ENCODE measurements at places on chromosomes 2 and 18.

GRCh38 chr2:237354892-237355291 lies 59.1 kb downstream of the COL6A3 start:
- DNase-seq: no peak

DNA sequence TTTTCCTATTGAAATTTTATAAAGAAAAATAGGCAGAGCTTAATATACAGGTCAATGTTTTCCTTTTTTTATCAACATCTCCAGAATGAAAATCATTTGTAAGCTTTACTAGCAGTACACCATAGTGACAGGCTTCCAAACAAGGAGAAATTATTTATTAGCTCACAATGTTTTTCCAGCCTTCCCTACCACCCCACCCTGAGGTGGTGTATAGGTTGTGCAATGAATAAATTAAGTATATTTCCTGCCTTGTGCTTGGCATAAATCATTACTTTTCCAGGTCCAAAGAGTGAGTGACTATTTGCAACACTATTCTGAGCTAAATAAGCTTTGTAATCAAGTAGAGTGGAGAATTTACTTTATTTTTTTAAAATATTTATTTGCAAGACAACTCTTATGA lies 876.2 kb upstream of the POU3F3 start:
- no peak for DNase-seq

DNA sequence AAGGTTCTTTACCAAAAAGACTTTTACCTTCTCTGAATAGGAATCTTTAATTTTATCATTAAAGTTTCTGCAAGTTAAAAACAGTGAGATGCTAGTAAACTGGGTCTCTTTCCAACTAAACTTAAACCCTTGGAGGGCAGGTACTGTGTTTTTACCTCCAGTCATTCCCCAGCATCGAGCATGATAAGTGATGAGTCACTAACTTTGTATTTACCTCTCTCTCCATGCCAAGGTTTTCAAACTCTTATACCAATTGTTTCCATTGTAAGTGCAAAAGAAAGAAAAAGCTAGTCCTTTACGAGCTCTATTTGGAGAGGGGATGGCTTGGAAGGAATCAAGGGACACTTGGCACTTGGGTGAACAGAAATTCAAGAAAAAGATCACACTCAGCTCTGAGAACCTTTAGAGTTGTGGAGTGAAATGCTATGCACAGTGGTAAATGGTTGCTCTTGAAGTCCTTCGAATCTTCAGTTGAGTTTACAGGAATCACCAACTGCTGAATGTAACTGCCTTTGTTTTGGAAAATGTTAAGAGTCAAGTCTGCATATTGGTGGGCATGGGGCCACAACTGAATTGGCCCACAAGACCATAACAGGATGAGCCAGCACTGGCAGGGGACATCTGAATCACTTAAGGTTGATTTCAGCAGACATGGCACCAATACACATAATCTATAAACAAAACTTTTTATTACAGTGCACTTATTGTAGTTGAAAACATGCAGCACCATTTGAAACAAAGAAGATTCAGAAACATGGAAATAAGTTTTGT lies 8.3 kb upstream of the RBM43 start:
- no peak for DNase-seq

GRCh38 chr2:48146552-48146951 lies 240.3 kb upstream of the FBXO11 start:
- no peak for DNase-seq

DNA sequence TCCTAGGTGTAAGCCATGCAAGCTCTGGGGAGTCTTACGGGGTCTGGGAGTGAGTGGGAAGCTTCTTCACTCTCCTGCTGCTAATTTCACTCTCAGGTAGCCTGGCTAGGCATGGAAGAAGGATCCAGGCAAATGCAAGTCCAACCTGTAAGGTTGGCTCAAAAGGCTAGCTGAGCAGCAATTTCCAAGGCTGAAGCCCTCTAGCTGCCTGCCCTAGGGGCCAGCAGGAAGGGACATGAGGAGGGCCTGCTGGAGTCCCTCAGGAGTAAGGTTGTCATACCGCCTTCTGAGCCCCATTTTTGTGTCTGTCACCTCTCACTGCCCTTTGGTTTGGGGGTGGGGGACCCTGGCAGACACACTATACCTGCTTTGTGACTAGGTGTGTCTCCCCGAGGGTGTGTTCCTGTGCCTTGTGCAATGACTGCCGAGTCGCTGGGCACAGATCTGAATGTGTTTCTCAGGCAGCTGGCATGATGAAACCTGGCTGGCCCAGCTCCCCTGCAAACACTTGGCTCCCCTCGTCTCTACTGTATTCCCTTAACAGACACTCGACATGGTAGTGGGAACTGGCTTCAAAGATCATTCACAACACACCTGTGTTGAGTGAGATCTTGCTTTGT lies 123.9 kb upstream of the FAM136A start:
- DNase-seq: no peak

GRCh38 chr2:195532628-195533271 lies 124.3 kb upstream of the SLC39A10 start:
- no peak for DNase-seq

DNA sequence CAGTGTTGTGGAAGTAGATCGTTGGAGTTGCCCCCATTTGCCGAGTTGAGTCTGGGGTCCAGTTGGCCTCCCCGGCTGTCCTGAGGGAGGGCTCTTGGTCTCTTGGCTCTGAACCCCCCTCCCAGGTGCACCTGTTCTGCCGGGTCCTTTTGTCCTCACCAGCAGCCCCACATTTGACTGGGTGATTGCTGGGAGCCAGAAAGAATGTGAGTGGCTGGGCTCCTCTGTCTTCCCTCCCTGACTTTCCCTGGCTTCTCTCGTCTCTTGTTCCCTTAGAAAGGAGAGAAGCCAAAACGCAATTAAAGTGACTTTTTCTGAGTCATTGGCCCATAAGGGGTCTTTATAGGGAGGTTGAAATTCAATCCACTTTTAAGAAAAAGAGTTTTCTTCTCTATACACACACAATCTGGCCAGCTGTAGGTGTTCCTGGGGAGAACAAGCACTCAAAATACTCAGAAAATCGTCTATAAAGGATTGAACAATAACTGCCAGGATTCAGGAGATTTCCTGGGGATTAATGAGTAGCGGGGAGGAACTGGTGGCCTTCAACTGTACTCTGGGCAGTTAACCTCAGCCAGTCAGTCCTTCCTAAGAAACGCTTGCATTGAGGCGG lies 131.0 kb downstream of the TMEM182 start:
- no peak for DNase-seq

DNA sequence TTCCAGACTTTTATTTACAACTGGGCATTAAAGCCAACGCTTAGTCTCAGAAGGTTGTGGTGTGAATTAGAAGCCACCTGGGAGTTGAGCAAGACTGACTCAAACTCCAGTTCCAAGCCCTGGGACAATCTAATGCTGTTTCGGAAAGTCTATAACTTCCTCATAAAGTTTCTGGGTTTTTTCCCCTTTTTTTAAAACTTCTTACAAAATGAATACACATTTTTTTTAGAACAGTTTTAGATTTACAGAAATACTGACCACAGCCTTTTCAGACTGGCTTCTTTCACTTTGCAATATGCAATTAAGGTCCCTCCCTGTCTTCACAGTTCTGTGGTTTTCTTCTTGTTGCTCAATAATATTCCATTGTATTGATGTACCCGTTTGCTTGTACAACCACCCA lies 115.9 kb upstream of the TWIST2 start:
- no peak for DNase-seq

GRCh38 chr2:217451666-217452065 lies 551.1 kb downstream of the TNS1 start:
- no peak for DNase-seq

DNA sequence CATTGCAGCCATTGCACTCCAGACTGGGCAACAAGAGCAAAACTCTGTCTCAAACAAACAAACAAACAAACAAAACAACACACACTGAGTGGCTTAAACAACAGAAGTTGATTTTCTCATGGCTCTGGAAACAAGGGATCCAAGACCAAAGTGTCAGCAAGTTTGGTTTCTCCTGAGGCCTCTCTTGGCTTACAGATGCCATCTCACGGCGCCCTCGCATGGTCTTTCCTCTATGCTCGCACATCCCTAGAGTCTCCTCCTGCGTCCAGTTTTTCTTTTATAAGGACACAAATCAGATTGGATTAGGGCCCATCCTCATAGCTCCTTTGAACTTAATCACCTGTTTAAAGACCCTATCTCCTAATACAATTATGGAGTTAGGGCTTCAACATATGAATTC lies 133.4 kb upstream of the LRRTM1 start:
- no peak for DNase-seq

DNA sequence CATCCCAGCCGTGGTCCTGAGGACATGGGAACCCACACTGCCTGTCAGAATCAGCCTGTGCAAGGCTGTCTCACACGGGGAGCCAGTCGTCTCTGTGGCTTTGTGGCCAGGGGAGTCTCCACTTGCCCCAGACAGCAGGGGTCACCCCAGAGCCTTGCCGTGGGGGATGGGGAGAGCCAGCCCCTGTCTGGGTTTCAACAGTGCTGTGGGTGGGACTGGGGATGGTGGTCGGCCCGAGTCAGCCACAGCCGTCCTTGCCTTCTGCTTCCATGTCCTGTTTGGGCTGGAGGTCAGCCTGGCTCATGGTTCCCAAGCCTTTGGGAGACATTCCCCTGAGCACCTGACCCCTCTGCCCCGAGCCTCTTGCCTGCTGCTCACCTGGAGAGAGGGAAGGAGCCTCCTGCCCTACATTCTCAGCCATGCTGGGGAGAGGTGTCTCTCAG lies 19.6 kb downstream of the GPR35 start:
- no peak for DNase-seq

- no peak for DNase-seq
These were observed 5.6 kb upstream of the LRATD1 start for GRCh38 chr2:14626873-14627272.

GRCh38 chr2:104977958-104978357 lies 59.9 kb upstream of the MRPS9 start:
- DNase-seq: no peak

- no peak for DNase-seq
These were observed 4.4 kb downstream of the NFATC1 start for GRCh38 chr18:79400091-79400590.

DNA sequence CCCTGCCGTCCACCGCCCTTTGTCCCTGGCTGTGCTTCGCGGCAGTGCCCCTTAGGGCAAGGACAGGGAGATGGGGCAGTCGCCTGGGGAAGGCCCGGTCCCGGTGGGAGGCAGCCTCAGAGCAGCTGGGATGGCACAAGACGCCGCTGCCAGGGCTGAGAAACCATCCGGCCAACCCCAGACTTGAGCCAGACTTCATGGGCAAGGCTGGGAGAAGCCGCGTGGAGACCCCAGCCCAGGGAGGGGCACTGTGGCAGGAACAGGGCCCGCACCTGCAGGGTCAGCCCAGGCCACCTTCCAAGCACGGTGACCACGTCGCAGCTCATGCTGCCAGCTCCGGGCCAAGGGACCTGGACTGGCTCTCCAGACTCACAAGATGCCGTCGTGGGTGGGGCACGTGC lies 84.0 kb downstream of the NFATC1 start:
- no peak for DNase-seq

DNA sequence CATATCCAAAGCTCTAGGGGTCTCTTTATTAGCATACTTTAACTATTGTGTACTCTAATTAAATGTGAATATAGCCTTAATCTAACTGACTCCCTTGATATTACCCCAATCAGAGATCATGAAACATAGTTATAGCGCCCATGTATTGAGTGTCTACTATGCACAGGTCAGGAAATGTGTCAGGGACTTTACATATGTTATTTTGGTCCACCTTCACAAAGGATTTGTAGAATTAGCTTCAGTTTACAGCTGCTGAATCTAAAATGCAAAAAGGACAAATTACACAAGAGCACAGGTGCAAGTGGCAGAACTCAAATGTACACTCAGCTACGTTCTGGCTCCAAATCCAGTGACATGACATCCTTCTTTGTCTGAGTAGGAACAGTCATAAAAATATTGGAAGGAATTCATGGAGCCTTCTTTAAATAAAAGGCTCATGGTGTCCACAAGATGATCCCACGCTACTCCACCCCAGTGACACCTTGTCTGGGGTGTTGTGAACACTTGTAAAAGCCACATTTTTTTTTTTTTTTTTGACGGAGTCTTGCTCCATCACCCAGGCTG lies 38.7 kb upstream of the ATL2 start:
- no peak for DNase-seq

- no peak for DNase-seq
These were observed 85.6 kb upstream of the ST3GAL5 start for GRCh38 chr2:85974390-85974789.

GRCh38 chr2:201887773-201888425 lies 81.6 kb downstream of the CDK15 start:
- DNase-seq: no peak

DNA sequence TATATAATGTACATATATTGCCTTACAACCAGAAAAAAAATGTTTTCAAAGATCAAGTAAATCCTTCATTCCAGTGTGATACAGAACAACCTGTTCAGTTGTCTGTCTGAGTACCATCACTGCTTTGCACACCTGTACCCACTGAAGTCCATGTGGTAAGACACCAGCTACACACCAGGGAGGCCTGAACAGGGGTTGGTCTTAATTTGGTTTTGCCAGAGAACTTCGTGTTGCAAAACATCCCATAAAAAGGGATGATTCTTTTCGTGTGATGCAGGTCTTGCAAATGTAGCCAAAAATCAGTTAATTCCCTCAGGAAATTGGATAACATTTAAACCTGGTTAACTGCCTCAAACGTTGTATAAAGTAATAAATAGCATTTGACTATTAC lies 73.7 kb upstream of the SLC1A4 start:
- DNase-seq: no peak

DNA sequence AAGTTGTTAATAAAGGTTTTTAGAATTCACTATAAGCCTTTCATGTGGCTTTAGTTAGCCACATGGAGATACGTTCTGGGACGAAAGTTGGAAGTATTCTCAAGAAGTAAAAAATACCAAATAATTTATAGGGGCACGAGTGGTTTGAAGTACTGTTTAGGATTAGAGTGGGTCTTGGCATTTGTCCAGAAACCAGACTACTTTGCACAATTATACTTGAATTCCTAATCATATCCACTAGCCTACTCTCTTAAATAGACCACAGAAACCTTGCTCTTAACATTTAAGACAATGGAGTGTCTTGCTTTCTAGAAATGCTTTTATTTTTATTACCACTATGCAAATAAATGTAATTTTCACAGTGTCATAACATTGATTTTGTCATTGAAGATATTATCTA lies 44.6 kb downstream of the UBE2E3 start:
- DNase-seq: no peak

DNA sequence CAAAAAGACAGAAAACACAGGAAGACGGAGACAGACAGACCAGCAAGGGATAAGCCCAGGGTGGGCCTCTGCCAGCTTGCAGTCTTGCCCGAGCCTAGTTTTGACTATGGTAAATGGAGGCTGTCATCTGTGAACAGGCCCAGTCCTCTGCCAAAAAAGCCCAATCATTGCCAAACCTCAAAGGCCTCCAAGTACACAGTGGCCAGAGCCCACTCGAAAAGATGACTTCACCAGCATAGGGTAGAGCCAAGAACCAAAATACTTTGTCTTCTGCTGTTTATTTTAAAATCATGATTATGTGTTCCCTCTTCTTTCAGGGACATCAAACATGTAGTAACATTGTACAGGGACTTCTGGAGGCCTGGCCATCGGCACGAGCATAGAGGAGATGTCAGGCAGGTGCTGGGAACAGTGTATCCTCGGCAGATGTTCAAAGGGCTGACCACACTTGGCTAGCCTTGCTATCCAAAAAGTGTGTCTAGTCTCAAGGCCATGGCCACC lies 66.0 kb downstream of the TTC32 start:
- DNase-seq: no peak
